ENCODE measurements at places on chromosomes 6 and 20.
A peak's percentile ranks its signal among the peaks of the same experiment; 100 is the strongest.

- no peak for DNase-seq
Observed at GRCh38 chr6:15770347-15771143, 107.7 kb upstream of the DTNBP1 start.

- no peak for DNase-seq
Observed at GRCh38 chr20:40434122-40434521, 254.9 kb downstream of the MAFB start.

DNA sequence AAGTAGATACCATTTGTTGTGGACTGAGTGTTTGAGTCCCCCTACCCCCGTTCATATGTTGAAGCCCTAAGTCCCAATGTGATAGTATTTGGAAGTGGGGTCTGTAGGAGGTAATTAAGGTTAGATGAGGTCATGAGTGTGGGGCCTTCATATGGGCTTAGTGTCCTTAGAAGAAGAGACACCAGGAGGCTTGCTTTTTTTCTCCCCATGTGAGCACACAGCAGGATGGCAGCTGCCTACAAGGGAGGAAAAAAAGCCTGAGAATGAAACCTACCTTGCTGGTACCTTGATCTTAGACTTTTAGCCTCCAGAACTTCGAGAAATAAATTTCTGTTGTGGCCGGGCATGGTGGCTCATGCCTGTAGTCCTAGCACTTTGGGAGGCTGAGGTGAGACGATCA, 67.9 kb upstream of the TULP4 start:
- DNase-seq = no peak

DNA sequence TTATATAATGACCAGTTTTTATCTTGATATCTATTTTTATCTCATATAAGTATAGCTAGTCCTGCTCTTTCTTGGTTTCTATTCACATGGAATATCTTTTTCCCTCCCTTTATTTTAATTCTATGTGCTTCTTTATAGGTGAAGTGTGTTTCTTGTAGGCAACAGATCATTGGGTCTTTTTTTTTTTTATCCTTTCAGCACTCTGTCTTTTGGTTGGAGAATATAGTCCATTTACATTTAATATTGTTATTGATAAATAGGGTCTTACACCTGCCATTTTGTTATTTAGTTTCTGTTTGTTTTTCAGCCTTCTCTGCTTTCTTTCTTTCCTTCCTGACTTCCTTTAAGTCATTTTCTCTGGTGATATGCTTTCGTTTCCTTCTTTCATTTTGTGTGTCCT, 22.2 kb upstream of the LAMA2 start:
- DNase-seq = no peak

DNA sequence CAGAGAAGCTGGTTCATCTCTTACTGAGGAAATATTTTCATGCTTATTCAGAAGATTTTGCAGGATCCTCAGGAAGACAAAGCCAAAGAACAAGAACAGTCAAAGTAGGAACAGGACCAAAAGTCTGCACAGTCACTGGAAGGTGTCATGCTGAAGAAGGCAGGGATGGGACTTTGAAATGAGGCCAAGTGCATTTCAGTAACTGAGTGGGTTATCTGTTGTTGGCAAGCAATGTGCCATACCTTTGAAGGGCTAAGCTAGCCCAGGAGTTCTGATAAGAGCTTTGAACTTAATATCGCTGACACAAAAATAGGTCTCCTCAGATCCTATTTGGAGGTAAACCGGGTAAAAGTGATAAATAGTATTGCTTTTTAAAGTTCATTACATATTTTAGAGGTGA, 31.5 kb downstream of the SLC16A10 start:
- DNase-seq = no peak

- DNase-seq = peak; percentile 12
Observed at GRCh38 chr20:52312132-52312729, 120.7 kb upstream of the ZFP64 start.

GRCh38 chr20:62390317-62391164, 3.6 kb downstream of the RPS21 start:
- DNase-seq = no peak
